ENCODE measurements at places on chromosomes 6 and 20.
A peak's percentile ranks its signal among the peaks of the same experiment; 100 is the strongest.

DNA sequence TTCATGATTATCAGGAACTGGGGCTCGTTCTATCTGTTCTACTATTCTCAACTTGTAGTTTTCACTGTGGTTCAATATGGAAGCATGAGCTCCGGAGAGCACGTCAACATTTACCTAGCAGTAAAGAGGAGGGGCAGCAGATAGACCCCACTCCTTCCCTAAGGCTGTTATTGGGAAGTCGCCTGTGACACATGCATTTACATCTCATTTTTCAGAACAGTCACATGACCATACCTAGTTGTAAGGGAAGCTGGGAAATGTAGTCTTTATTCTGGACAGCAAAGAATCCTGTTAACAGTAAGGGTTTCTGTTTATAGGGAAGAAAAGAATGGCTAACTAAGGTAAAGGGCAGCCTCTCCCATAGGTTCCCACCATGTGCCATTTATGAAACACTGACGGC, 158.3 kb downstream of the ZFP64 start:
- no peak for DNase-seq

GRCh38 chr6:11920566-11920965, 91.5 kb upstream of the HIVEP1 start:
- DNase-seq: no peak

DNA sequence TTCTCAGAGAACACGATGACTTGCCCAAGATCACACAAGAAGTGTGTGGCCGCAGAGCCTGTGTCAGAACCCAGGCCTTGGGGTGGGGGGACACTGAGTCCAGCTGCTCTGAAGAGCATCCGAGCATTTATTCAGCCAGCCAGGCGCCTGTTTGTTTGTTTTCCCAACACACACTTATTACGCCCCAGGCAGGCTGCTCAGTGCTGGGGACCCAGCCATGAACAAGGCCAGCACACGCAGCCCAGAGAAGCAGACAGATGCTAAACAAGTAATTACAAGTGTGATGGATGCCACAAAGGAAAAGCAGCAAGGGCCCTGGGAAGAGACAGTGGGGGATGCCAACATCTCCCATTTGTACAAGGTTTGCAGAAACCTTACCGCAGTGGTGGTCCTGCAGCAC, 19.4 kb upstream of the SIRPA start:
- DNase-seq: no peak

DNA sequence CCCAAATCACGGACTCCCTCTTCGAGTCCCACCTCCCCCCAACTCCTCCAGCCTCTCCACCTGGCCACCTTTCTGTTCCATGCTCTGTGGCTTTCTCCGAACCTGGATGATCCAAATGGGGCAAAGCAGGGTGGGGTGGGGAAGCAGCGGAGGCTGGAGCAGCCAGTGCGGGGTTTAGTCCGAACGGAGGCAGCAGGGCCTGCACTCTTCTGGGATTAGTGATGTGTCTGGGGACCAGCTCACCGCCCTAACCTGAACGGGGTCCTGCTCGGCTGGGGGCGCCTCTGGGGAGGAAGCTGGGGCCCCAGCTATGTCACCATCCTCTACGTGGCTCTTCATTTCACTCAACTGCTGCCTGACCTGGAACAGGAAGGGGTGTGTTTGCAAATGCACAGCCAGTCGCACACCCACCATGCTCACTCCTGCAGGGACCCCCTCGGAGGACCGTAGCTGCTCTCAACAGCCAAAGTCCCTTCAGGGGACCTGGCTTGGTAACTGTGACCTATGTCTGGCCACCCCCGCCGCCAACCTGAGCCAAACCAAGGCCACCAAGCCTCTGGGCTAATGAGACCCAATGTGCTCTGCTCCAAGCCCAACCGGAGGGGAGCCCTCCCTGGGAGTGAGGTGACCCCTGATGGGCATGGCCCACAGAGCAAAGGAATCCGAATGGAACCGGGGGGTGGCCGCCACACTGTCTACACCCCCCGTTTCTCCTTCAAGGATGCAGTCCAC, 46.8 kb downstream of the DSTN start:
- DNase-seq: no peak

DNA sequence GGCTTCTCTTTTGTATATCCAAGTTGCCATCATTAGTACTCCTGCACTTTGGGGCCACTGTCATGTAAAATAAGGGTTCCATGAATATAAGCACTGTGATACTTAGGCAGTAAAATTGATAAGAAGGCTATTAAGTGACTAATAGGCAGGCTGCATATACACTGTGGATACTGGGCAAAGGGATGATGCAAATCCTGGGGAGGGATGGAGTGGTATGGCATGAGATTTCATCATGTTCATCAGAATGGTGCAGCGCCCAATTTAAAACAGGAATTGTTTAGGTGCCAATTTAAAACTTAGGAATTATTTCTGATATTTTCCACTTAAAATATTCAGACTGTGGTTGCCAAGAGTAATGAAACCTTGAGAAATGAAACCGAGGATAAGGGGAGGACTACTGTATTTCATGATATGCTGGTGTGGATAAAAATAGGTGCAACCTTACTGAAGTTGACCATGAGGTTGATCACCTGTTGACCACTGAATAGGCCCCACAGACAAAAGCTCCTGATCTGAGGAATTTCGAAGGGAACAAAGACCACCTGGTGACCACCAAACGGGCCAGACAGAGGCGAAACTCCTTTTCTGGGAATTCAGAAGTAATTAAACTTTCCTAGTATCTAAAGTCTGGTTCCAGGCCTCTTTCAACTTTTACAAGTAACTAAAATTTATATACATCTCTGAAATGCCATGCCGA, 4.9 kb upstream of the TRIM39 start:
- no peak for DNase-seq

DNA sequence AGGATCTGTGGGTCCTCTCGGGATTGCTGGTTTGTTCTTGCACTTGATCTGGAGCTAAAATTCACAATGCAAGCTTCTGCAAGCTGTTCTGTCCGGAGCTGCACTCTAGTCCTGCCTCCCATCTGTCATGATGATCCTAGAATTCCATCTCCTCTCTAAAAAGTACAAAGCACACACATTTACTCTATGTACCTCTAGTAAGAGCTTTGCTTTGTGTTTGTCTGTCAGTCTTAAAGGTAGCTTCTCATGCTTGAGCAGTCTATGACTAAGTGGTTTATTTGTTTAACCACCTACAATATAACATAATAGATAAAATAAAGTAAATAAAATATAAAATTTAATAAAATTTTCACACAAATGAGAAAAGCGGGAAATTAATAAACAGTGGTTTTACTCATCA, 46.0 kb upstream of the PKIB start:
- no peak for DNase-seq

- no peak for DNase-seq
These were observed 286.5 kb upstream of the ECI2 start for GRCh38 chr6:4421837-4422236.

DNA sequence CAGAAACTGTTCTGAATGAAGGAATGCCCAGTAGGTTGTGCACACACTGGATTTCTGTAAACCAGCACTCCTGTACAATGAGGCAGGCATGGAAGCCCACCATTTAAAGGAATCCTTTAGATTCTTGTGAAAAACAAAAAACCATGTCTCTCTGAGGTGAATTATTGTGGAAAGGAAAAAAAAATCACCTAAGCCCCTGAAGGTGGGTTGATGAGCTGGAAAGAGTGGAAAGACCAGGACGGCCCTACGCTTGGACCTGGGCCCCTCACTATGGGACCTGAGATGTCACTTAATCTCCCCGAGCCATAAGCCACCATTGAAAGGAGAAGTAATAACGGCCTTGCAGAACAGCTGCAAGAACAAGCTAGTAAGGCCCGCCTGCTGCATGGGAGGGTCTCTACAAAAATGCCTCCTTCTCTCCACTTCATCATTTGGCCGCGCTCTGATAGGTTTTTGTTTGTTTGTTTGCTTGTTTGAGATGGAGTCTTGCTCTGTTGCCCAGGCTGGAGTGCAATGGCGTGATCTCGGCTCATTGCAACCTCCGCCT, 68.8 kb downstream of the RAB44 start:
- no peak for DNase-seq

DNA sequence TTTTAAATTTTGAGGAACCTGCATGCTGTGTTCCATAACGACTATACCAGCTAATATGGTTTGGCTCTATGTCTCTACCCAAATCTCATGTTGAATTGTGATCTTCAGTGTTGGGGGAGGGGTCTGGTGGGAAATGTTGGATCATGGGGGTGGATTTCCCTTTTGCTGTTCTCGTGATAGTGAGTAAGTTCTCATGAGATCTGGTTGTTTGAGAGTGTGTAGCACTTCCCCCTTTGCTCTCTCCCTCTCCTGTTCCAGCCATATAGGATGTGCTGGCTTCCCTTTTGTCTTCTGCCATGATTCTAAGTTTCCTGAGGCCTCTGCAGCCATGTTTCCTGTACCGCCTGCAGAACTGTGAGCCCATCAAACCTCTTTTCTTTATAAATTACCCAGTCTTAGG, 61.8 kb upstream of the NEDD9 start:
- DNase-seq: no peak

GRCh38 chr6:5540370-5540769, 279.1 kb downstream of the FARS2 start:
- DNase-seq: no peak

- DNase-seq: no peak
These were observed 172.8 kb downstream of the CDKAL1 start for GRCh38 chr6:20706939-20707485.

DNA sequence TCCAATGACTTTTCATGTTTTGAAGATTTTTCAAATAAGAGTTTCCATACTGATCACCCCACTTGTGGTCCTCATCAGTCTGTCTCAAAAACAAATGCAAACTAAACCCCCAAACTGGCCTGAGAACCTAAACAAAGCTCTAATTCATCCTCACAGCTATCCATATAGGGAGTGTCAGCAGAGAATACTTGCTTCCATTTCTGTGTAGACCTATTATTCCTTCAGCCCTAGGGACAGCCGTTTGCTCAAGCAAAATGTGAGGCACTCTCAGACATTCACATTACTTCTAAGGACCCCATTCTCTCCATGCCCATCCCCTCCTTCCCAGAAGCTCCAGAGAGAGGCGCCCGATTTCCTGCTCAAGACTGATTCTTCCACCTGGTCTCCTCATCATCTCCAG, 24.6 kb downstream of the DNAAF9 start:
- DNase-seq: no peak

GRCh38 chr6:143325379-143326140, 124.9 kb downstream of the ADAT2 start:
- DNase-seq: no peak

GRCh38 chr6:9409126-9409525, 973.8 kb upstream of the SLC35B3 start:
- no peak for DNase-seq

- no peak for DNase-seq
These were observed 266.4 kb downstream of the SAMD5 start for GRCh38 chr6:147774856-147775255.

GRCh38 chr6:154301839-154302752, 54.5 kb downstream of the IPCEF1 start:
- DNase-seq: no peak

- DNase-seq: no peak
These were observed 622 bp downstream of the GPANK1 start for GRCh38 chr6:31663961-31664789.

DNA sequence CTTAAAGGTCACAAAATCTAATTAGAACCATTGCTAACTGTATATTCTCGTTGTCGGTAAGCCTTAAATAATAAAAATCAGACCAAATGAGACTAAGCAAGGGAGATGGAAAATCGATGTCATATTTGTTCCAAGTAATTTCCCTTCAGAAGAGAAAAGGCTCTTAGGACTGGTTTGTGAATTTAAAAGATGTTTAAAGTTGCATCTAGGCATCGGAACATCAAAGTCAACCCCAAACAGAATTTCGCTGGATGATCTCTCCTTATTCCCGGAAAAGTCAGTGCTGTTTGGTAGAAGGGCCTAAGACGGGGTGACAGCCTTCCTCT, 63.8 kb downstream of the NPEPL1 start:
- DNase-seq: no peak

DNA sequence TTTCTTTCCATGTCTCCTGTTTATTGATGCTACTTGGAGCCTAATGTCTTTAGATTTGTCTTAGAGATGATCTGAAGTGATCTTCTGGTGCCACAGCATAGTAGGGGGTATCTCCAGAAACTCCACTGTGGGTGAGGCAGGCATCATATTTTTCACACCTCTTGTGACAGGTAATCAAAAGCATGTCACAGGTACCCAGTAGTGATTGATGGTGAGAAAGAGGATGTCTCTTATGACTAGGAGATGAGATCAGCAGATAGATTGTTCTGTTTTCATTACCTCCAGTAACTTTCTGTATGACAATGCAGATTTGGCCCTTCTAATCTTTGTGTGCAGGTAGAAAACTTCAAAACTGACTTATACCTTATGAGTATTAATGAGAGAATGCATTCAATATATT, 13.5 kb downstream of the NCOA7 start:
- DNase-seq: no peak

- DNase-seq: no peak
These were observed 5.2 kb downstream of the NAPB start for GRCh38 chr20:23415959-23416583.

DNA sequence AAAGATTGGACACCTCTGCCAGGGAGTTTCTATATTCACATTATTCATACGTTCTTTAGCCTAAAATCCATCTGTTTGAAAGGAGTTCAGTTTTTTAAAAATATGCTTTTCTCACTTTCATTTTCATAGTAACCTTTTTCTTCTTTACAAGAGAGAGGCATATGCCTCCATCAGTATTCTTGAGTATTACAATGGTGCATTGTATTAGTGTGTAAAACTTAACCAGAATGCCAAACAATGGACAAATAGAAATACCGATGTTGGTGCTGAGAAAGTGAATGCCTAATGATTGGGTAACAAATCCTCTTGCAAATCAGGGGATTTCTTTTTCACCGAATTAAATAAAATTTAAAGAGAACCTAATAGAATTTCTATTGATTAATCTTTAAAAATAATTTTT, 163.2 kb upstream of the LAMA2 start:
- no peak for DNase-seq

GRCh38 chr20:53914091-53914780, 156.2 kb downstream of the BCAS1 start:
- DNase-seq: no peak

GRCh38 chr20:17617212-17617867, 47.5 kb downstream of the DSTN start:
- peak; percentile 15 for DNase-seq

DNA sequence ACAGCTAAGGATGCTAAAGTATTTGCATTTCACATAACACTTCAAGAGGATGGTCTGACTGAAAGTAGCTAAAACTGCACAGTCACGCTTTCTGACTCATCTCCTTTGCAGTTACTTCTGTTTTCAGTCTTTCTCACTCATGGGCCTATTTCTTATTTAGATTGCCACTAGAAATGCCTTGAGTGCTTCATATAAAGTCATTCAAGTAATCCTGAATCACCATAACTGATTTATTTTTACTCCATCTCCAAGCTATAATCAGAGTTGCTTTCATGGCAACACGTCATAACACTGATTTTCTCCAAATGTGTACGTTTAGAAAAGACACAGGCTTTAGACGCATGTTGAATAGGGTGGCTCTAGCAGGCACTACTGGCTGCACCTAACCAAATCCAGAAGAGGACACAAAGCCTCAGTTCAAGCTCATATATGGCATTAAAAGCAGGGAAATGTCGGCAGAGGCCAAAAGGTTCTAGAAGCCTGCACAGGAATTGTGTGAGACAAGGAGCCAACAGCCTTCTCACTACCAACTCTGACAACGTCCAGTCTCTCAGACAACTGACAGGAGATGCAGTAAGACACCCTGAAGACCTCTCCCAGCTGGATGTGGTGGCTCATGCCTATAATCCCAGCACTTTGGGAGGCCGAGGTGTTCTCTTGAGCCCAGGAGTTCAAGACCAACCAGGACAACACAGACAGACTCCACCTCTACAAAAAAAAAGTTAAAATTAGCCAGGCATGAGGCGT, 64.1 kb upstream of the BEND6 start:
- no peak for DNase-seq
